ENCODE measurements at places on chromosomes 3 and 15.

GRCh38 chr3:57192028-57192427 lies 7.8 kb downstream of the HESX1 start:
- no peak for DNase-seq

GRCh38 chr15:43541785-43542184 lies 24.4 kb downstream of the MAP1A start:
- DNase-seq = no peak

- DNase-seq = no peak
These were observed 168.7 kb downstream of the POTEB3 start for GRCh38 chr15:21271566-21271965.

GRCh38 chr15:40238532-40239403 lies at the start of gene PAK6:
PAK6 (plus strand) TSS chr15:40239063; CDS start chr15:40264786, 25,723 bp downstream.
- no peak for DNase-seq

GRCh38 chr3:66133050-66133757 lies 87.6 kb upstream of the SLC25A26 start:
- DNase-seq = no peak

GRCh38 chr3:54882129-54882833 lies 45.6 kb downstream of the LRTM1 start:
- no peak for DNase-seq

- no peak for DNase-seq
These were observed 325.5 kb downstream of the RYR3 start for GRCh38 chr15:33636234-33636633.

DNA sequence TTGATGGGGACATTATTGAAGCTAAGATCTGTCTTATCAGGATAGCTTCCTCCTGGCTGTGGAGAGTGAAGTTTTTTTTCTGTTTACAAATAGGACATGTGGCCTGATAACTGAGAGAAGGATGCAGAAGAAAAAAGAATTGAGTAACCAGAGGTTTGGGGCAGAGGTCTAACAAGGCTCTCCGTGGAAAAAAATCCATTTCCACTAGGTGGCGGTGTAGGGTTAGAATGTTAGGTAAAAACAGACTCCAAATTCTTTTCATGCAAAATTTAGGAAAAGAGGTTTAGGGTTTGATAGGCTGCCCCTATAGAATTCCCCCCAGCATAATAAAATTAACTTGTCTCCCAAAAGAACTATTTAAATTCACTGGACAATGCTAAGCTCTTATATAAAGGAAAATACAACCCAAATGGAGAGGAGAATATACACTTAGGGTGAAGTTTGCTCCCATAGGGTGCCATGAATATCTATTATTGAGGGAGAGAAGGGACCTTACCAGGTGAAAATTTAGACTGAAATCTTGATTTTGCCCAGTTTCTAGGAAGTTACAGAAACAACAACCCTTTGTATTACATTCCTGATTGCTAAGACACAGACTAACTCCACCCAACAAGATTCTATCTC lies 1560.4 kb downstream of the OTOL1 start:
- DNase-seq = peak; percentile 8

DNA sequence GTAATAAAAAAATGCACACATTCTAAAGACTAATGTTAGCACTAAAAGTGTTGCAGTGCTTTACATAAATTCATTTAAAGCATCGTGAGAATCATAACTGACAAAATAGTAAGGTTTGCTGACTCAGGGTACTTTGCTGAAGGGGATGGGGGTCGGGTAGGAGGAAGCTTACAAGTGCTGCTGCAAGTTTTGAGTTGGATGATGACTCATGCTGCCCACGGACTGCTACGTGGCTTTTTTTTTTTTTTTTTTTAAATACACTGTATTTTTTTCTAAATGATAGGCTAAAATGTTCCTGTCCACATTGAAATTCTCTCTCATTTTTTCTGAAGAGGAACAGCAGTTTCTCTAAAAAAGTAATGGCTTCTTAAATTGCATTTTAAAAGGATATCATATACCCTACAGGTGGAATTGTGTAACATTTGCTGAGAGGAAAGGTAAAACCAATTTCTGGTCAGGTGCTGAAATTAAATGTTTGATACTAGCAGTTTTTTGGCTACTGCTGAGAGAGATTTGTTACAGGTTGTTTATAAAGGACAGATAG lies 2.2 kb downstream of the MAPK6 start:
- no peak for DNase-seq

- peak; percentile 15 for DNase-seq
These were observed 873 bp downstream of the CAPN7 start for GRCh38 chr3:15206662-15207576.

DNA sequence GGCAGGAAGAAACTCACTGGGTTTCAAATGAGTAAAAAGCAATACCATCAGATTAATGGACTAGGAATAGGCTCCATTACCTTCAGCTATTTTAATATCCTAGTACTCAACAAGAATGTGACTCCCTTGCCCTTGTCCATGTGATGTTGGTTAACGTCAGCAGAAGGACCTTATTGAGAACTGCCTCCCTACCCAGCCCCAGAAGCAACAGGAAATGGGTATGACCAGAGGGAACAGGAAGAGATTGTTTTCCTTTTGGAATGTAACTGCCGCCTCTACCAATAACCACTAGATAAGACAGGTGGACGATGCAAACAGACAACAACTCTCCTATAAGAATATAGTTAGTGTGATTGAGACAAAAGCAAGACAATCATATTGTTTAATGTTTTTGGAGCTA lies 10.4 kb upstream of the MME start:
- DNase-seq = no peak

DNA sequence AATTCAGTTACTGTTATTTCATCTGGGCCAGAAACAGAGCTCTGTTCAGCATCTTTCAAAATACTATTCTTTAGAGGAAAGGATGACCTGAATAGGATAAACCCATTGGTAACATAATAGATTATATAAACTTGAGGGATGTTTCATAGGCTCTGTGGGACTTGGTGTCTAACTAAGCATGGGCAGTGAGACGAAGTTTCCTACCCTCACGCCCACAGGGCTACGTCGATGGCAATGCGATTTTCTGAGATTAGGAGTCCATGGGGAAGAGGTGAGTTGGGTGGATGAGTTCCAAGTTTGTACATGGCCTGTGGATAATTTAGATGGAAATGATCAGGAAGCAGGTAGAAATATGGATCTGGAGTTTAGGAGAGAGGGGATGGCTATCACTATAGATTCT lies 115.2 kb upstream of the TBL1XR1 start:
- DNase-seq = no peak

DNA sequence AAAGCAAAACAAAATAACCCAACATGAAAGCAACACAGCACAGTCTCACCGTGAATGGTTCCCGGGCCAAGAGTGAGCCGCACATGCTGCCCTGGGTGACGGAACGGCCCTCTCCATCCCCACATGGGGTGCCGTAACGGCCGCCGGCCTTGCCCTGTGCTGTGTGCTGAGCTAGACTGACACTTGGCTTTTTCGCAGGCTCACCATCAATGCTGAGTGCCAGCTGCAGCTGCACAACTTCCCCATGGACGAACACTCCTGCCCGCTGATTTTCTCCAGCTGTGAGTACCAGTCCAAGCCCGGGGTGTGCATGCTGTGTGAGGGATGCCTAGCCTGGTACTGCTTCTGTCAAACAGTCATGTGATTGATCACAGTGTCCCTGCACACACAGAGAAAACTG lies 357.6 kb downstream of the GABRG3 start:
- no peak for DNase-seq

DNA sequence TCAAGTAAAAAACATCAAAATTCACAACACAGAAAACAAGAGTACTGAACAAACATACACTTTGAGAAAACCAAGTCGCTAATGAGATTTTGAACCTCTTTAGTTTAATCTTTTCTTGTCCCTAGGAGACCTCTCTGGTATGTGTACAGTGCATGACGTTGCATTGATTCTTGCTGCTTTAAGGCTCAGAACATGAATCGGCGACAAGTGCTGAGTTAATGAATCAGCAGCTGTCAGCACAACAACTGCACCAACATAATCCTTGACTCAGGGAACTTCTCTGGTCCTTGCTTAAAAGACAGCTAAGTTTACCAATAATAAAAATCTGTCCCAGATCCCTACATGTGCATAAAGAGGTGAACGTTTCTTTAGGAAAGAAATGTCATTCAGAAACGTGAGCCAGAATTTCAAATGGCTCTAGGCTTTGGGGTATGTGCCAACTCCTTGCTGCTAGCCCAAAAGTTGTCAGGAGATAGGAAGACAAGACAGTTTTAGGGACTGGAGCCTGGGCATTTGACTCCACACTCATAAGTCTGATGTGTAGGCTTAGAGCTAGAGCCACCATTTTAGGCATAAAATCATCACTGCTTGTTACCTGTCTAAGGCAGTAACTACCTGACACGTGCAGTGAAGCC lies 86.9 kb downstream of the IL5RA start:
- DNase-seq = no peak

DNA sequence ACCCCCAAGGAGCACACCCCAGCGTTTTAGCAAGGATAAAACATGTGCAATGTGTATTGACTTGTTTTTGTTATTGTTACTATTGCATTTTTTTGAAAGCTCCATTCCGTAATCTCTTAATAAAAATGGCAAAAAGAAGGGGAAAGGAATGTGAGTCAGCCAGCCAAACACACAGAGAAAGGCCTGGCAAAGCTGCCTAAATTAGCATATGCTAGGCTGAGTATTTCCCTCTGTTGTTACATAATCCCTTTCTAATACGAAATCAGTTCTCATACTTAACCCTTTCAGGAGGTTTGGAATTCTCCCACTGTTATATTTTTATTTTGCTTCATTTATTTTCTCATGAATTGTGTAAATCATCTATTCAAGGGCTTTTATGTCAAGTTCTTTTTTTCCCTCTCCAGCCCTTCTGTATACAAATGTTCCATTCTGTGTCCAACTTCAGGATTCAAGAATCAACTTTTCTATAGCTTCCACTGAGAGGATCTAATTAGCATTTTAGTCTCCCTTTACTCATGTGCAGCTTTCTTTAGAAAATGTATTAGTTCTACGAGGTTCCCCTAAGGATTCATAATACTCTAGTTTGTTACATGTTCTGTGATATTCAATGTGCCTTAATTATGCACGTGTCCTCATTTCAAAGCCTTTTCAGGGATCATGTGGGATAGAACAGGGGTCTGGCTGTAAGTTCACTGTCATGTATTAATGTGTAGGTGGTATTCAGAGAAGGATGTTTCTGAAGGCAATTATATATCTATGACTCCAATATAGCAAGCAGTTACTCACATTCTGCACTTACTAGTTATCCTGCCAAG lies 9.2 kb downstream of the CADM2 start:
- DNase-seq = no peak

DNA sequence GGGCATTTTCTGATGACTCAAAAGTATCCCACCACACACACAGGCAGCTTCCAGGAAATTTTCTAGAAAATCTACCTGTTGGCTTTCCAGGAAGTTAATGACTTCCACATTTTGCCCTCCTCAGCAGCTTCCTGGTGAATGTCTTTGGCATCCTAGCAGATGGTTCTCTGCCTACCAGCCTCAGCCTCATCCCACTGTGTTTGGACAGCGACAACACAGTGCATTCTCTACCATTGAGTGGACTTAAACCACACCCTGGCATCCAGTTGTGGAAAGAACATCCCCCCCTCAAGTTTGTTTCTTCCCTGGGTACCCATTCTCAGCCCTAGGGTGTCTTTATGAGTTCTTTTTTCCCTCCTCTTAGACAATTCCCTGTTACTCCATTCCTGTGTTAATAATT lies 50.8 kb upstream of the GADL1 start:
- DNase-seq = no peak

- no peak for DNase-seq
These were observed 360.4 kb upstream of the TGFBR2 start for GRCh38 chr3:30245858-30246622.

DNA sequence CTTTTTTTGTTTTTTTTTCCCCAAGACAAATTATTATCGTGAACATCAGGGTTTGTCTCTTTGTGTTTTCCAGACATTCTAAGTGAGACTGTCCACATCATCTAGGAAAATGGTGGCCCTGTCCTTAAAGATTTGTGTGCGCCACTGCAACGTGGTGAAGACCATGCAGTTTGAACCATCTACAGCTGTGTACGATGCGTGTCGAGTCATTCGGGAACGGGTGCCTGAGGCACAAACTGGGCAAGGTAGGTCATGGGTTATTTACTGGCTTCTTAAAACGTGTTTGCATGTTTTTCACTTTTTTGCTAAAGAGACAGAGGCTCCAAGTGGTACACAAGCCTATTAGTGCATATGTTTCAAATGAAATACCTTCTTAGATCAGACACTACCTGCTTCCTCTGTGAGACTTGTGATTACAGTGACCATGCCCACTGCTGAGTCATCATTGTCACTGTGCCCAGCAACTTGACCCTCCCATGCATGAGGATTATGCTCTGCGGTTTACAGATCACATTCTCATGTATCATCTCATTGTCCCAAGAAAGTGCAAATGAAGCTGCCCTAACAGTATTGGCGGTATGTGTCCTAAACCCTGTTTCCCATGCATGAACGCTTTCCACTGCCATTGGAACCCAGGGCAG lies 395.2 kb upstream of the TPM1 start:
- DNase-seq = no peak

GRCh38 chr15:33737687-33738601 lies 230.4 kb upstream of the CHRM5 start:
- DNase-seq = no peak

GRCh38 chr15:55586808-55587207 lies 1.3 kb downstream of the PYGO1 start:
- DNase-seq = no peak

DNA sequence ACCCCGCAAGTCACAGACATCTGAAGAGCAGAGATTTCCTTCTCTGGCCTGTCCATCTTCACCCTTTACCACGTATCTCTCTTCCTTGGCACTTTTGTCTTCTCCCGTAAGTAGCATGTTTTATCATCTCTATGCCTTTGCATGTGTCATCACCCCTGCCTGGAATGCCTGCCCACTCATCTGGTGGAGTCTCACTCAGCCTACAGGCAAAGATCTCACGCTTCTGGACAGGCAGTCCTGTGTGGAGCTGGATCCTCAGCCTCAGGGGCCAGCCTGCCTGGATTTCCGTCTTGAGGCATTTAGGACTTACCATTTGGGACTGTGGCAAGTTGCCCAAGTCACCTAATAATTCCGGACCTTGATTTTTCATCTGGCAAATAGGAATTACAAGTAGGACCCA lies 114.3 kb upstream of the CACNA2D3 start:
- no peak for DNase-seq
